ENCODE measurements at places on chromosomes 11 and 22.

GRCh38 chr11:57482782-57483561 is 22.6 kb downstream of the RTN4RL2 start:
- peak; percentile 57 for DNase-seq

DNA sequence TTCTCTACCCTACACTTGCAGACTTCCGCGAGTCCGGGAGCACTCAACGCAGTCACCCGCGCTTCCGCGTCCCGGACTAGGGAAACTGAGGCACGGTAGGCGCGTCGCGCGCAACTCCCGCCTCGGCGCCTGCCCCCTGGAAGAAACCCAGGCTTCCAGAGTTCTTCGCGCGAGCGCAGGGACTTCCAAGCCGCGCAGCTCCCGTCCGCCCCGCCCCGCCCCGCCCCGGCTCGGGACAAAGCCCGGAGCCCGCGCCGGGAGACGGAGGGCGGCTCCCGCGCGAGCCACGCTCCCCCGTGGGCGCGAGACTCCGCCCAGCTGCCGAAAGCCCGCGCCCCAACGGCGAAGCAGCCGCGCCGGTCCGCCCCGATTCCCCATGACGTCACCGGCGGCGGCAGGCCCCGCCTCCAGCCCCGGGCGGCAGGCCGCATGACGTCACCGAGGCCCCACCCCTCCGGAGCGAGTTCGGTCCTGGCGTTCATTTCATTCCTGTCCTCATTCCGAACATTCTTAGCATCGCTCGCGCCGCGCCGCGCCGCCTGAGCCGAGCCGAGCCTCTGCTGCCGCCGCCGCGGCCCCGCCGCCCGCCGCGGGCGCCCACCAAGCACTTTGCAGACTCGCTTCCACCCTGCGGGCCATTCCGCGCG is at the start of gene TEAD1:
TSS of gene TEAD1 (plus strand) at position 498 of the 647 bp plus-strand sequence.
- DNase-seq = peak; percentile 80

GRCh38 chr22:44344407-44344806 is 31.7 kb upstream of the SHISAL1 start:
- no peak for DNase-seq

- peak; percentile 91 for DNase-seq
These were observed 6.5 kb upstream of the APOBEC3H start for GRCh38 chr22:39090426-39091064.

DNA sequence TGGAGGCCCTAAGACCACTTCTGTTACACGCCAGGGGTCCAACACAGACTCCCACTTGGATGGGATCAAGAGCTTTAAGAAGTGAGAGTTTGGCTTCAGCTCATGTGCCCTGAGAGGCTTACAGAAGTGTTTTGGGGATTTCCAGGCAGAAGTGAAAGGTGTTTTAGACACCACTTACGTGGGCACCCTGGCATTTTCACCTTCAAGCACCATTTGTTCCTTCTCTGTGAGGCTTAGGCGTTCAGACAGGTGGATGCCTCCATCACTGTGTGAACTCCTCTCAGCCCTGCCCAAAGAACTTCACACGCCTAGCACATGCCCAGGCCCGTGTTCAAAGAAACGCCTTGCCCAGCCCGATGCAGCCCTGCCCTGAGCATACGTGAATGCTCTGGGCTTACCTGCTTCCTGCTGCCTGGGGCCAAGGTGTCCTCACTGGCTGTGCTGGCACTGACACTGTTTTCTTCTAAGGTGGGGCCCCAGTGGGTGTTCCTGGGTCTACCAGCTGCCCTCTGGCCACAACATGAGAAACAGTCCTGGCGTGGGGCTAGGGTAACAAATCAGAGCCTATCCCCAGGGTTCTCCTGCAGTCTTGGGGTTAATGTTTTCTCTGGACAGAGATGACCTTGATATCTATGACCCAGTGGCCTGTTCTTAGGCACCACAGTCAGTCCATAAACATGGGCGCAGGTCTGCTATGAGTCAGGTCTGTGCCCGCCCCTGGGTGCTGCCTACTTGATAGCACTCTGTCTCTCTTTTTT is 34.0 kb downstream of the AMPD3 start:
- DNase-seq = no peak

DNA sequence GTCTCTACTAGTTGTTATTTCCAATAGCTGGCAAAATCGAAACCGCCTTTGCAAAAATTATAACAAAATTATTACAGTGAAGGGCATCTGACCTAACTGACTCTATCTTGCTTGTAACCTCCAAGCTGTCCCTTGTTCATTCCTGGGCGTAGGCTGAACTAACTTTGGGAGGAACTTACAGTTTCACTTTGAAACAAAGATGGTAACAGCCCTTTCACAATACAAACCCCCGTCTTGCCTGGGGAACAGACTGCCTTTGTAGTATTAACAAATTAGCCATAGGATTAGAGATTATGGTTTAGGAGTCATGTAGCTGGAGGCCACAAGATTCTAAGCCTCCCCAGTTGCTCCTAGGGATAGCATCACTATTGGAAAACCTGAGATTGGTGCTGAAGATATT is 131.6 kb upstream of the HSD17B12 start:
- no peak for DNase-seq

- DNase-seq = no peak
These were observed 56.0 kb downstream of the JAM3 start for GRCh38 chr11:134124660-134125451.

- DNase-seq = no peak
These were observed 418.0 kb downstream of the SHANK2 start for GRCh38 chr11:70834277-70834940.

DNA sequence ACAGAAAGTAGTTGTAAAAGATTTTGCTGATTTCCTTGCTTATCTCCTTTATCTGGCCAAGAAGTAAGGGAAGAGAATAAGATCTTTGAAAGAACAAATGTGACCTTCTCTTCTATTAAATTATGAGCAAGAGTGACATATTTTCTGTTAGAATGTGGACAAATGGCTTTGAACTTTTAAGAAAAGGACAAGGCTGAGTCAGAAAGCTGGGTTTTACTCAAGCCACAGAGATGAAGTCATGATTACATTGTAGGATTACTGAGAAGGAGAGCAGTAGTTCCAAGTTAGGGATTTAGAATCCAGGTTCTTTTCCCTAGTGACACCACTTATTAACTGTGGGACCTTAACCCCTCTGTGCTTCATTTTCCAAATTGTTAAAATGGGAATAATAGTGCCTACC is 13.5 kb downstream of the CCDC90B start:
- DNase-seq = no peak

GRCh38 chr11:73931039-73931645 is 19.7 kb upstream of the DNAJB13 start:
- peak; percentile 21 for DNase-seq

DNA sequence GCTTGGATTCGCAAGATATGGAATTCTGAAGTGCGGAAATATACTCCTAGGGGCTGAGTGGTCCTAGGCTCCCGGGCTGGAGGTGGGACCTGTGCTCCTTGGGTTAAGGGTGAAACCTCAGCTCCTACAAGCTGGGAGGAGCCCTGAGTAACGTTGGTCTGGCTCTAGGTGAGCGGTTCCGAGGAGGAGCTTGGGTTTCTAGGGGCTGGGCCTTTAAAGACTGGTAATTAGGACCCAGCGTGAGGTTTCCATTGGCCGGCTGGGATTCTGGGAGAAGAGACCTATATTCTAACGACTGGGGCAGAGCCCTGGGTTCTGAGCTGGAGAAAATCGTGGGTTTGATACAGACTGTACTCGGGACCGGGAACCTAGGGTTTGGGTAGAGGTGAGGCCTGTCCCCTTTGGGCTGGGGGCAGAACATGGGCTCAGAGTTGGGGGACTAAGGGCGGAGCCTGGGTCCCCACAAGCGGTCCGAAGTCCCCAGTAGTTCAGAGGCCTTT is 882 bp upstream of the MAP4K2 start:
- DNase-seq = no peak

- DNase-seq = peak; percentile 46
These were observed 2.2 kb downstream of the PHLDB1 start for GRCh38 chr11:118609380-118610224.
